Esophagus squamous epithelium (tissue), 5 donors: ENCODE measurements at places on chromosomes 3 and 15. TPM values are rescaled to one million over a fixed set of nuclear protein-coding genes. Genes with fewer than 3 reads are reported as not detected.

The AMT gene
- total RNA-seq = 1.7 TPM

The CCDC54 gene
- not detected for total RNA-seq

The NR2E3 gene
- total RNA-seq = 0.13 TPM

The PROS1 gene
- total RNA-seq = 30.7 TPM

The P2RY14 gene
- total RNA-seq = 0.19 TPM

The GOLGA6A gene
- total RNA-seq = not detected

The THBS1 gene
- total RNA-seq = 110 TPM

DNA sequence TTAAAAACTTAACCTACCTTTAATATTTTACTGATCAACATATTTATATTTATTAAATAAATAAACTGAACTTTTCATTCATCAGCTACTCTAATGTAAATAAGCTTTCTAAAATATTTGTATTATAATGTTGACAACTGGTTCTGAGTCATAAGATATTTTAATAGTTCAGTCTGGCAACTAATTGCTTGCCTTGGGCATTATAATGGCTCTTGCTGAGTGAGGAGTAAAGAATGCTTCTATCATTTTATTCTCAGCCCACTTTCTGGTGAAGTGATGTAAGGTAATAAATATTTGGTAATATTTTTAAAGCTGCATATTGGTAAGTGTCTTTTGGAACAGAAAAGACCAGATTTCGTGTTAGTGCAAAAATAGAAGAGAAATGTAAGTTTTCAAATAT is 81.5 kb downstream of the DIPK2A start:
- DNase-seq = no peak

GRCh38 chr3:94004301-94004910 is 24.0 kb downstream of the STX19 start:
- no peak for DNase-seq

GRCh38 chr15:83153288-83153687 is 45.8 kb downstream of the TM6SF1 start:
- DNase-seq = no peak

- DNase-seq = no peak
Observed at GRCh38 chr3:120077731-120078130, 16.5 kb downstream of the GSK3B start.

DNA sequence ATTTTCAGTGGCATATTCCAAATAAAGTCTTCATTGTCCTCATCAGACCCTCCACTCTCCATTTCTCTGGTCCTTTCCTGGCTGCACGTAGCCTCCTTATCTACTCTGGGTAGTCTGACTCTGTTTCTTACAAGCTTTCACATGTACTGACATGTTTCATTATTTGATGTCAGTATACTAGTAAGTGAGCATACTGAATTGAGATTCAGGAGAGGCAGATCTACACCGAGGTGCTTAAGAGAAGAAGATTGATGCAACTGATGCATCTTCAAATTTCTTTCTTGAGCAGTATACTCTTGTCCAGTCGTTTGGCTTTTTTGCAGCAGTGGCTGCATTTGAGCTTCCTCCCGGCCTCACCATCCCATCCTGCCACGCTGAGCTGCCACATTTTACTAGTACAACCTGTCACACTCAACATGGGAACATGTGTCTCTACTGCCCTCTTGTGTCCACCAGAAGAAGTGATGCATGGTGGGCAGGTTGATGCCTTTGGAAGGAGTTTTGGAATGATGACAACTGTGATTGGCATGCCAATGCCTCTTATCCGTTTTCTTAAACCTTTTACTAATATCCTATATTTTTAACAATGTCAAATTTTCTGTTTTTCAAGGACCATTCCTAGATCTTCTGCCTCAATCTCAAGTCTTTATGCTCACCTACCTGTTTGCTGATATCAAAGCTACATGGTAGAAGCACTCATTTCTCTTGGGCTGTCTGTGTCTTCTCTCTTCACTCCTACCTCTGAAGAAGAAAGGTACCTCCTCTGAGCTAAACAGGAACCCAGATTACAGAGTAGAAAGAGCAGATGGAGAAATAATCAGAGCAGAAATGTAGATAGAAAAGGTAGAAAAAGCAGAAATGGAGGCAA is 38.7 kb downstream of the GUCA1C start:
- DNase-seq = no peak

DNA sequence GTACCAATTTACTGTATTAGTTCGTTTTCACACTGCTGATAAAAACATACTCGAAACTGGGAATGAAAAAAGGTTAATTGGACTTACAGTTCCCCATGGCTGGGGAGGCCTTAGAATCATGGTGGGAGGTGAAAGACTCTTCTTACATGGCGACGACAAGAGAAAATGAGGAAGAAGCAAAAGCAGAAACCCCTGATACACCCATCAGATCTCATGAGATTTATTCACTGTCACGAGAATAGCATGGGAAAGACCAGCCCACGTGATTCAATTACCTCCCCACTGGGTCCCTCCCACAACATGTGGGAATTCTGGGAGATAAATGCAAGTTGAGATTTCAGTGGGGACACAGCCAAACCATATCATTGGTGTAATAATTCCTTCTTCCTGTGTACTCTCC is 69.6 kb downstream of the C3orf20 start:
- DNase-seq = no peak

GRCh38 chr3:110062716-110063115 is 725.4 kb upstream of the DPPA4 start:
- no peak for DNase-seq

- no peak for DNase-seq
Observed at GRCh38 chr3:193040836-193041672, 123.4 kb upstream of the MB21D2 start.

DNA sequence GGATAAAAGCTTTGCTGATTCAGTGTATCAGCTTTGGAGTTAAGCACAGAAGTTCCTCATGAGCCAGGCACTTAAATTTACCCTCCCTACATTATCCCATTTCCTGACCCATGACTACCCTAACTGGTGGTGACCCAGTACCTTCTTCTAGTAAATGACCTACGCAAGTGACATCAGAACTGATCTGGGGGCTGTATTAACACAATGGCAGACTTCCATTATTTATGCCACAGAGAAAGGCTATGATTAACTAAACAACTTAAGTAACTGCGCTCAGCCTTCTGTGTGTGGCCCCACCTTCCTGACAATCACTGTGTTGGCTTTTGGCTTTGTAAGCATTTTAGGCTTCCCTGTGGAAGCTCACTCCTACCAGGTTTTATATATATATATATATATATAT is 1.9 kb downstream of the MB21D2 start:
- no peak for DNase-seq

- no peak for DNase-seq
Observed at GRCh38 chr3:42376344-42376798, 34.0 kb downstream of the LYZL4 start.

GRCh38 chr3:188294823-188295487 is 141.0 kb downstream of the LPP start:
- no peak for DNase-seq

DNA sequence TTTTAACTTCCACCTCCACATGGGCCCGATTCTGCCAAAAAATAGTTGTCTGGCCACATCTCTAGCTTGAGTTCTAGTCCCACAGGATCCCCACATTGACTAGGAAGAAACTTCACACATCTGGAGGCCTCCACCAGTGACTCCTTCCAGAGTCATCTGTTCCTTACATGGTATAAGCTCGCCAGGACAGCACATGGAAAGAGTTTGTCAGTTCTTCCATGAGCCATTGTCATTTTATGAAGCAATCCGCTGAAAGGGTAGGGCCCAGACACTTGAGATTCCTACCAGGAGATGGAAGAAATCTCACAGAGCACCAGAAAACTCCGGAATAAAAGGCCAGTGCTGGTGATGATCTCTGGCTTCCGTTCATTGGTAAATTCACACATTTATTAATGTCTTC is 350.5 kb upstream of the ICE2 start:
- no peak for DNase-seq

GRCh38 chr3:189630767-189631372 is 319 bp upstream of the TP63 start:
- DNase-seq = no peak

DNA sequence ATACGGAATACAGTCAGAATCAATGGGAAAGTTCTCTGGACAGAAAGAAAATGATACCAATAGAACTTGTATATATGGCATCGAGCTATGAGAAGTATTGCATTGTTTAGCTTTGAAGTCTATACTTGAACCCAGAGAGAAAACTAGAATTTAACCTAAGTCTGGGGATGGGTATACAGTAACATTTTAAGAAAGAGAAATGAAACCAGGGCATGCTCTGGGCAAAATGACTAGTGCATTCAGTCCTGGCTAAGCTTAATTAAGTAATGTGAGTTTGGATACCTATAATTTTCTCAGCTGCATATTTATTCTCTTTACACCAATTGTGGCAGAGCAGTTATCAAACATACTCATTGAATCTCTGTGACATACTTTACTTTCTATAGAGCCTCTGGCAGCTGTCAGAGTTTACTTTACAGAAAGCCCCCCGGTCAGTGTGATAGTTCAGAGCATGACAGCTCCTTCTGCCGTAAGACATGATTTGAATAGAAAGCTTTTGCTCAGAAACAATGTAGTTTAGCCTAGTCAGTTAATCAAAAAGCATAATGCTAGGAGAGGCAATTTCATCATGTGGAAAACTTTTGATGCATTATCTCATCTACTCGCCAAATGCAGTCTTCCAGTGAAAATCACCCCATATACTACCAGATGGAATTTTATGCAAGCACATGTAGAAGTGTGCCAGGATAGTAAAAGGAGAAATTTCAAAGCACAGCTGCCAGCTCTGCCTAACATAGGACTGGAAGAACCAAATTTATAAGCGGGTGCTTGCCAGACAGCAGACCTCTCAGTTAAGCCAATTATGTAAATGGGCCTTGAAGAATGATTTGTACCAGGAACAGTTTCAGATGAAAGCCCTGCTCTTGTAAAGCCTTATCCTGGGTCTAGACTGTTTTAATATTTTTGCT is 40.7 kb downstream of the OXSM start:
- DNase-seq = no peak

- no peak for DNase-seq
Observed at GRCh38 chr3:36679384-36680200, 84.8 kb downstream of the DCLK3 start.

- DNase-seq = no peak
Observed at GRCh38 chr3:72440491-72440890, 407.8 kb downstream of the SHQ1 start.
